HuH-7 (cell line): ENCODE measurements at places on chromosomes 1 and 21.

DNA sequence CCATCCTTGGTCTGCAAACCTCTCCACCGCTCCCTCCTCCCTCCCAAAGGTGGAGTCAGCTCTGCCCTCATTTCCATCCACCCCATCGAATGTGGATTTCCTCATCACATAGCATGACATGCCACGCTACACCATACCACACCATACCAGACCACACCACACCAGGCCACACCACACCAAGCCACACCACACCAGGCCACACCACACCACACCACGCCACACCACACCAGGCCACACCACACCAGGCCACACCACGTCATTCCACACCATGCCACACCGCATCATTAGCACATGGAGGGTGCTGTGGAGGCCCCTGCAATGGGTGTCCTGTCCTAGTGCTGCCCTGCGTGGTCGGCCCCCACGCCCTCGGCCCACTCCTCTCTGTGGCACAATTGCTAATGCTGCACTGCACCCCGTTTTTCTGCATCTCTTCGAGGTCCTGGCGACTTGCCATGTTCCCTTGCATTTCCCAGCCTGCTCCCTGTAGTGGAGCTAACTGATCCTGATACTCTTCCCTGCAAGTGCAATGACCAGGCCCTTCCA lies 11.3 kb downstream of the DFFB start:
- no peak for DNase-seq

GRCh38 chr21:36988536-36988935 lies 18.0 kb upstream of the RIPPLY3 start:
- no peak for DNase-seq

- DNase-seq: no peak
Measured at GRCh38 chr1:158422212-158422611, 3.8 kb downstream of the OR10K2 start.

DNA sequence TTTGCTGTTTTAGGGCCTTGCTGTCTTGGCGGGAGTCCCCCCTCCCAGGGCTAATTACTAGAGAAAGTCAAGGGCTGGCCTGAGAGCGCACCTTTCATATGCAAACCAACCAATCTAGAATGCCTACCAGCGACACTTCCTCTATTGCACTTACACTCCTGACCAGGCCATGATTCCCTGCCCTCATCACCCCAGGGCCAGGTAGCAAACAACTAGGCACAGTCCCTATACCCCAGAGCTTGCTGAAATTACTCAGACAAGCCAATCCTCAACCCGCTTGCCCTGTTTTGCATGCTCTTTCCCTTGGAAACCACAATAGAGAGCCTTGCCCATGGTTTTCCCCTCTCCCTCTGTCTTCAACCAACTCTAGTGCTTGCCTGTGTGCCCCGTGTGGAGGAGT lies 70.3 kb downstream of the URB2 start:
- no peak for DNase-seq

- DNase-seq: no peak
Measured at GRCh38 chr1:66154394-66154793, 361.7 kb downstream of the PDE4B start.
